CD4-positive, alpha-beta T cell treated with Interleukin-10 for 1 hour (primary cell): ENCODE measurements at places on chromosomes 12 and 14.

DNA sequence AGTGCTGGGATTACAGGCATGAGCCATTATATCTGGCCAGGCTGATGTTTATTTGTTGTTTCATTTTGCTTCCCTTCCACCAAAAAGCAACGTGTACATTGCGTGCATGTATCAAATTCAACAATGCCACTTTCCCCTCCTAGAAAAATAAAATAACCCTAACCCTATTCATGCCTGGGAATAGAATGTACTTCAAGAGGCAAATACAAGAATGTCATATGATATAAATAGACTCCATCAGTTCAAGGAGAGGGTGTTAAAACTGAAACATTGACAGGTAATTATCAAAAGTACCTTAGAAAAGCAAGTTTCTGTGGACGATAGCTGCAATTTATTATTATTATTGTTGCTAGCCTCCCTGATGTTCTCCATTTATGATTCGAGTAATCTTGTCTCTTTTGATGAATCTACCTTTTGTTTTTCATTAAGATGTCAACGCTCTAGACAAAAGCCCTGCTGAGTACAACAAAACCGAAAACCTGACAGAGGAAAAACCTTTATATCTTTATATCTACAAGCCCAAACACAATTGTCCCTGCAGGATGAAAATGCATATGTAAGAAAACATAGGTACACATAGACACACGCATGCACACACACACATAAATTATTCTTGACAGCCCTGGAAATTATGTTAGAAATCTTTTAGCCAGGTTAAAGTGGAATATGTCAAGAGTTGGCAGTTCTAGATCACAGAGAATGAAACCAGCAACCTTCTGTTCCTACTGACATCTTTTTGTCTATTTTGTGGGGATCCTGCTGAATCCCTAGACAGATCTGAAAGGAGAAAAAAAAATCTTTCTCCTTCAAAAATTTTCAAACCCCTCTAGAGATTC is 98.9 kb downstream of the BTG1 start:
- DNase-seq: no peak

- no peak for DNase-seq
Measured at GRCh38 chr12:48947727-48948126, 9.6 kb downstream of the ARF3 start.

- no peak for DNase-seq
Measured at GRCh38 chr12:91894911-91895310, 250.7 kb downstream of the BTG1 start.

DNA sequence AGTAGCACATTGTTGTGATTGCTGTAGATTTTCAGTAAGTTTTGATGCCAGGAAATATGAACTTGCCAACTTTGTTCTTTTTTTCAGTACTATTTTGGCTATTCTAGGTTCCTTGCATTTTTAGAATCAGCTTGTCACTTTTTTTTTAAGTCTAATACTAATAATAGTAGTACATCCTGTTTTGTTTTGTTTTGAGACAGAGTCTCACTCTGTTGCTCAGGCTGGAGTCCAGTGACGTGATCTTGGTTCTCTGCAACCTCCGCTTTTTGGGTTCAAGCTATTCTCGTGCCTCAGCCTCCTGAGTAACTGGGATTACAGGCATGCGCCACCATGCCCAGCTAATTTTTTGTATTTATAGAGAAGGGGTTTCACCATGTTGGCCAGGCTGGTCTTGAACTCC is 16.5 kb downstream of the PWP1 start:
- DNase-seq: no peak

GRCh38 chr12:94561943-94562411 is 88.4 kb downstream of the TMCC3 start:
- no peak for DNase-seq

- peak; percentile 21 for DNase-seq
Measured at GRCh38 chr14:104076743-104077142, 8.8 kb upstream of the ASPG start.

GRCh38 chr12:71536279-71536938 is 96.8 kb downstream of the LGR5 start:
- no peak for DNase-seq

DNA sequence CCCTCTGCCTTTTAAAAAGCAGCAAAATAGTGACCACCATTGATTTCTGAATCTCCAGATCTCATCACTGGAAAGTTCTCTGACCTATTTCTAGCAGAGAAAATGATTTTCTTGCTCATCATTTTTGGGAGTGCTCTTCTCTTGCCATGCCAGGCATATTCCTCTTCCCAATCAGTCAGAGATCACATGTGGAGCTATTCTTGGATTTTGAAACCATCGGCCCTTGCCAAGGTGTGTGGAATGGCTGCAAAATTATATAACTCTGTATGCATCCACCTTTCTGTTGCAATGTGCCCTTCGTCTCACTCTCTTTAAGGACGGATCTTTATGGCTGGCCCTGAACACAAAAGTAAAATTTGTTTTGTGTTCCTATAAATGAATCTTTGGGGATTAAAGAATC is 25.5 kb upstream of the LDHB start:
- no peak for DNase-seq

DNA sequence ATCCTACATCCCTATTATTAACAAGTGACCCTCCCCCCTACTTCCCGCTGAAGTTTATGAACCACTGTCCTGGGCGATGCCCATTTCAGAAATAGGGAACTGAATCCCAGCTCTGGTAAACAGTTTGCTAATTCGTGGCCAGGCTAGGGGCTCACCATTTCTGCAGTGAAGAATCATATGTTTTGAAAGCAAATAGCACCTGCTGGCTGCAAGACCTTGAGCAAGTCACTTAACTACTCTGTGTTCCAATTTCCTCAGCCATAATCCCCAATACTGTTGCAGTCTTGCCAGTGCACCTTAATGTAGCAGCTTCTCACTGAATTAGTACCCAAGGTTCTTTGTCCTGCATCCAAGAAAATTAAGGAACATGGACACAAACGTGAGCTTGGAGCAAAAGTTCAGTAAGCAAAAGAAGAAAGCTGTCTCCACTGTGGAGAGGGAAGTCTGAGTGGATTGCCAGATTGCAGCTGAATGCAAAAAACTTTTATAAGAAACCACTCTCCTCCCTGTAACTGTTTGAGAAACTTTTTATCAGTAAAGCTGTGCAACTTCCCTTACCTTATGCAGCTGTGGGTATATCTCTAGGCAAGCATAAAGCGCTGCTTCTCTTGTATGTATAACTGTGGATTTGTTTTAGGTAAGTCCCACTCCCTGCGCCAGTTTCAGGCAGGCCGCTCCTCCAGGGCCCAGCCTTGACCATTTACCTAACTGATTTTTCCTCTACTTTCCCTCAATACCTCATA is 824 bp downstream of the OAS1 start:
- no peak for DNase-seq
